SK-N-SH (cell line): ENCODE measurements at places on chromosomes 11 and 22. TPM values are rescaled to one million over a fixed set of nuclear protein-coding genes. Genes with fewer than 3 reads are reported as not detected.
A peak's percentile ranks its signal among the peaks of the same experiment; 100 is the strongest.

DNA sequence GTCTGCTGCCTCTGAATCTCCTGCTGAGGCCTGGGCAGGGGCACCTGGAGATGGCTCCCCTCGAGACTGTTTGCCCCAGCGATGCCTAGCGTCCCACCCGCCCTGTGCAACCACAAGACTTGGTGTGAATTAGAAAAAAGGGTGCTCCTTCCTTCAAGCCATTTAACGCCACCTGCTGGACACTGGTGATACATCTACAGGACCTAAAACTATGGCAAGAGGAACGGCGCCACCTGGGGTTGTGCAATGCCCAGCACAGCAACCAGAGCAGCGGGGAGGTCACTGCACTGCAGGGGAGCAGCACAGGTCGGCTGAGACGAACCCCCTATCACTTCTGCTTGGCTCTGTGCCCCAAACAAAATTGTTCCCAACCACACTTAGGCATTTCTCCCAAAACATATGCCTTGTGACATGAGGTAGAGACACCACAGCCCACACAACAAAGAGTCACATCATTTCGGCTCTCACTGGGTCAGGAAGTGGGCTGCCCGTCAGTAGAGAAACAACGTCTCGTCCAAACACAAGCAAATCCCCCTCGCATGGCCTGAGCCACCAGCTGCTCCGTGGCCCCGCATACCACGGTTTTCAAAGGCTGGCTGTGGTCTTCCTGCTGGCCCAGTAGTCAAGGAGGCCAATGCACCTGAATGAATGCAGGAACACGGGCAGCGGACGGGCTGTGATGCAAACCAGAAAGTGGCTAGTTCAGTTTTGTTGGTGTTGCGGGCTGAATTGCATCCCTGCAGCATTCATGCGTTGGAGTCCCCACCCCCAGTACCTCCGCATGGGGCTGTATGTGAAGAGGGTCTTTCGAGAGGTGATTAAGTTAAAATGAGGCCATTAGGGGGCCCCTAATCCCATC, 171.9 kb downstream of the SHANK2 start:
- no peaks in the 10 kb centered on the region for H3K4me1 ChIP-seq
- H3K27ac ChIP-seq, result no peak overlapping the region
- H3K27me3 ChIP-seq, result no peaks in the 10 kb centered on the region
- DNase-seq, result peak; percentile 86
- H3K36me3 ChIP-seq, result no peaks in the 10 kb centered on the region

DNA sequence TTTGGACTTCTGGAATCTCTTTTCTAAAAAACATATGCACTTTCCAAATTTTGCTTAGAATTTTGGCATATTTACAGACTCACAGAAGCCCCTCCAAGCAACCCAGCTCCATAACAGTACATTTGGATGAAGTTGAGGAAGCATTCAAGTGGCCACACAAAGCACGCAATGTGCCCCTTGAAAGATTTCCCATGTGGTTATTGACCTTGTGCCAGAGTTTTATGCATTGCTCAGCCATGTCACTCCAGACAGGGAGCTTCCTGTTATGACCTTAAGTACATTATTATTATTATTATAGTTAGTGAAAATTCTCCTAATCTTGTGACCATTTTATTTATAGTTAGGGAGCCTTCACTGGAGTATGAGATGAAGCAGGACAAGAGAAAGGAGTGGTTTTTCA, 35.0 kb upstream of the BDNF start:
- no peak overlapping the region for H3K27ac ChIP-seq
- H3K4me3 ChIP-seq, result no peak overlapping the region
- no peaks in the 10 kb centered on the region for H3K36me3 ChIP-seq
- no peaks in the 10 kb centered on the region for H3K27me3 ChIP-seq
- no peak for DNase-seq

CADM1 gene
- polyA plus RNA-seq, result 7.9 and 11.4 TPM in 2 replicates

GRCh38 chr11:77173494-77173893, 45.4 kb downstream of the MYO7A start:
- DNase-seq, result no peak
- H3K36me3 ChIP-seq, result no peaks in the 10 kb centered on the region
- H3K27ac ChIP-seq, result no peak overlapping the region

DNA sequence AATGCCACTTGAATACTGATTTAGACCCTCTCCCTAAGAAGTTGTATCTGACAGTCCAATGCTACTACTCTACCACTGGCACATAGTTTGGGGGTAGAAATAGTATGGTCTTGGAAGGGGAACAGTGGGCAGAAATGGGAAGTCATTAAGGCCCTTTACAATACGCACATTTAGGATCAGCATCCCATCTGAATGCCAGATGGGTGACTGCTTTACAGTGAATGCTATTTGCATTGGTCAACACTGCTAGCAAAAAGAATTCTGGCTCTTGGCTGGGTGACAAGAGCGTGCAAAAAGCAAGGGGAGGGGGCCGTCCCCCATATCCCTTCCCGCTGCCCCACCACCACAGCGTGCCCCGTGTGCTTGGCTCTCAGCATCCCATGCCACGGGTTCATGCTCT, 104.7 kb upstream of the BID start:
- H3K4me1 ChIP-seq, result peaks cover 32% of the 10 kb centered on the region
- H3K36me3 ChIP-seq, result peaks cover 5% of the 10 kb centered on the region
- H3K27me3 ChIP-seq, result no peaks in the 10 kb centered on the region
- peak overlapping the region; percentile 78 for H3K27ac ChIP-seq
- no peak overlapping the region for H3K4me3 ChIP-seq

UPK3A gene
- not detected in 2 replicates for polyA plus RNA-seq

- peak overlapping the region; percentile 66 for H3K27ac ChIP-seq
- H3K36me3 ChIP-seq, result no peaks in the 10 kb centered on the region; the same call in 1 of the 2 replicates
- DNase-seq, result no peak
- no peaks in the 10 kb centered on the region for H3K27me3 ChIP-seq
Measured at GRCh38 chr11:19705936-19706335, 6.7 kb upstream of the NAV2 start.
